ENCODE measurements at places on chromosomes 2 and 18.

DNA sequence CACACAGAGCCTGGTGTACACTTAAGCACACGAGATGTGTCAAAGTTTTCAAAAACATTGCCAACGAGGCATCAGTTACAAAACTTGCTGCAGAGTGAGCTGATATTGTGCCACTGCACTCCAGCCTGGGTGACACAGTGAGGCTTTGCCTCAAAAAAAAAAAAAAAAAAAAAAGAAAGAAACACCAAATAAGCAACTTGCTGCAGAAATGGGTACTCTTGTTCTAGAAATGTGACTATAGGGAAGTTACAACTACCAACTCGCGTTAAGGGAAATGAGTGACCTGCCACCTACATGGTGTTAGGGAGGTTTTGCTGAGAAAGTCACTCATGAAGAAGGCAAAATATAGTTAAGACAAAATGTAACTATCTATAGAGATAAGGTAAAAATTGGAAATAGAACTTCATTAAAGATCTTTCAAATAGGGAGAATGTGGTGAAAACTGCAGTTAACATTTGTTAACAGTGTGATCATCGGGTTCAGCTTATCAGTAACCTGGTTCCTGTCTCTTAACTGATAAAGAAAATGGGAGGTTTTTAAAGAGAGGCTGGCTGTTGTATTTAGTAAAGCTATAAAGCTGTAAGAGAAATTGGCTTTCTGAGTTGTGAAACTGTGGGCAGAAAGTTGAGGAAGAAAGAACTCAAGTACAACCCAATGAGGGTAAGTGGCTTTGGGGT is at the start of gene IL1RL1:
Gene IL1RL1, plus strand, starts transcription at position 600 of the 677 bp plus-strand sequence. CDS start 26,702 bp downstream, outside the sequence.
- DNase-seq, result no peak

GRCh38 chr2:171723716-171724683 is 36.7 kb downstream of the DYNC1I2 start:
- no peak for DNase-seq

DNA sequence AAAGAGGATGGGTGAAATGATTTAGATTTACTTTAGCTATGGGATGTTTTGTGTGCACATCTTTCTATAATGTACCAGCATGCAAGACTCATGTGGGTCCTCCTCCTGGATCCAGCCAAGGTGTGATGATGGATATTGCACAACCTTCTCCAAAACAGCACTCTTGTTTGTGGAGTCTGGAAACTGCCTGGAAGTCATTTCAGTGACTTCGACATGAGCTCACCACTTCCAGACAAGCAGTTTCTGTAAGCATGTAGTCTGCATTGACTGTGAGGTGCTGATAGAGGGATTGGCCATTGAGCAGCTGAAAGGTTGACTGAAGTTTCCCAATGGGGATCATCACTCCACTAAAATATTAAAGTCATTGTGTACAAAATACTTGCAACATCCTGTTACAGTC is 154.0 kb downstream of the TRIB2 start:
- no peak for DNase-seq

DNA sequence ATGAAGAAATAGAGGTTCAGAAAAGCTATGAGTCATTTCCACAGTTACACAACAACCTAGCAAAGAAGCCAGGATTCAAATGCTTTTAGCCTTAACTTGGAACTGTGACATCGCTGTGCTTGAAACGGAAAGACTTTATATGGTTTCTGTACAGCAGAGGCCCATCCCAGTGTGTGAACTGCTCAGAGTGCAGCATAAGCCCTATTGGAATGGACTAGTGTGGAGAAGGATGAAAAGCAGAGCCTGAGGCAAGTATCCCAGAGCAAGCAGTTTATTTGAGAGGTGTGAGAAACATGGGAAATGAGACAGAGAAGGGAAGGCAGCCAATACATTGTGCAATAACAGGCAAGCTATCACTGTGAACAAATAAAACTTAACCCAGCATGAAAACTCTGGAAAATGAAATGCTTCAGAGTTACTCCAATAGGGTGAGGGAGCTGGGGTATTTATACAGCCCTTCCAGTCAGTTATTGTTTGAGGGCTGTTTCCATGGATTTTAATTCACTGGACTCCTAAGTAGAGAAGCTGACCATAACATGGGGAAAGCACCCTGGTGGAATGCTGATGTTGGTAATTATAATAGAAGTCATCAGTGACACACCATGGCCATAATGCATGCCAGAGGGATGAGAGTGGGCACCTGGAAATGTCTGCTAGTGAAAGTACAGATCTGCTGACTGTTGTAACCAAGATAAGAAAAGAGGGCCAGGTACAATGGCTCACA is 254.0 kb upstream of the POU3F3 start:
- DNase-seq, result peak; percentile 1

DNA sequence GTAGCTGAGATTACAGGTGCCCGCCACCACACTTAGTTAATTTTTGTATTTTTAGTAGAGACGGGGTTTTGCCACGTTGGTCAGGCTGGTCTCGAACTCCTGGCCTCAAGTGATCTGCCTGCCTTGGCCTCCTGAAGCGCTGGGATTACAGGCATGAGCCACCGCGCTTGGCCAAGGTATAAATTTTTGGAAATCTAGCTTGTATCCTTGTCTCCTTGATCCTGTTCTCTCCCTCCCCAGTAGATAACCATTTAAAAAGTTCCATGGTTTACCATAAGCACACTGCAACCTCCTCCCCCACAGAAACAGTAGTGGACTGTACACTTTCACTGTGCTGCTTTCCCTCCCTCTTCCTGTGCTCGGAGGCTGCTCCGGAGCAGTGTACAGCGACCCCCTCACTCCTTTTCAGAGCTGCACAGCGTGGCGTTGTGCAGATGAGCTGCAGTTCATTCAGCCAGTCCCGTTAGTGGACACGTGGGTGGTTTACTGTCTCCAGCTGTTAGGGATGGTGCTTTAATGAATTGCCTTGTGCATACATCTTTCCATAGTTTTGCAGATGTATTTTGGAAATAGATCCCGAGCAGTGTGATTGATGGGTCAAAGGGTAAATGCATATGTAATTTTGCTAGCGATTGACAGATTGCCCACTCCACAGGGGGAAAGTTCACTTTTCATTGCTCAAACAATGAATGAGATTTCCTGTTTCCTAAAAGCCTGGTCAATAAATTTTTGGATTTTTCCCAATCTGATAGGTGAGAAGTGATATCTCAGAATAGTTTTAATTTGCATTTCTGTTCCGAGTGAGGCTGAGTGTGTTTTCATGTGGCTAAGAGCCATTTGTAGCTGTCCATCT is 14.8 kb downstream of the ASB1 start:
- no peak for DNase-seq

- DNase-seq, result no peak
These were observed 194.9 kb upstream of the KYNU start for GRCh38 chr2:142682528-142682927.

- no peak for DNase-seq
These were observed 24.0 kb upstream of the MARCO start for GRCh38 chr2:118918017-118918416.

DNA sequence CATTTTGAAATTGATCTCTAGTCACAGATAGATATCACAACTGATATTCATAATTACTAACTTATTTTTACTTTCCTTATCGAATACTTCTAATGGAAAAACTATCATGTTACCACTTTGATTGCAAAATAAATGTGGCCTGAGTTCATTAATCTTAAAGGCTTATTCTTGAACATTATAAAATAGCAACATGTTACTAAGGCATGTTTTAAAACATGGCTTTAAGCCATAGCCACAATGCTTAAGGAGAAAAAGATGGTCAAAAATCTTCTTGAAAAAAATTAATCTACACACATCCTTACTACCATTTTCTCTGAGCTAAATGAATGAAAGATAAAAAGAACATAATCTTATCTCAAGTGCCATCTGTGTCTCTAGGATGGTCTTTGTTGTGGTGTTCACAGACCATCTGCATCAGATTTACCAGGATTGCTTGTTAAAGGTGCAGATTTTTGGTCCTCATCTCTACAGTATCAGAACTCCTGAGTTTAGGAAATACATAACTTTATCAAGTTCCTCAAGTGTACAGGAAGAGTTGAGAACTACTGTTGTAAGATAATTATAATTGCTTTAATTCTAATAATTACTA is 15.3 kb downstream of the MTX2 start:
- no peak for DNase-seq

DNA sequence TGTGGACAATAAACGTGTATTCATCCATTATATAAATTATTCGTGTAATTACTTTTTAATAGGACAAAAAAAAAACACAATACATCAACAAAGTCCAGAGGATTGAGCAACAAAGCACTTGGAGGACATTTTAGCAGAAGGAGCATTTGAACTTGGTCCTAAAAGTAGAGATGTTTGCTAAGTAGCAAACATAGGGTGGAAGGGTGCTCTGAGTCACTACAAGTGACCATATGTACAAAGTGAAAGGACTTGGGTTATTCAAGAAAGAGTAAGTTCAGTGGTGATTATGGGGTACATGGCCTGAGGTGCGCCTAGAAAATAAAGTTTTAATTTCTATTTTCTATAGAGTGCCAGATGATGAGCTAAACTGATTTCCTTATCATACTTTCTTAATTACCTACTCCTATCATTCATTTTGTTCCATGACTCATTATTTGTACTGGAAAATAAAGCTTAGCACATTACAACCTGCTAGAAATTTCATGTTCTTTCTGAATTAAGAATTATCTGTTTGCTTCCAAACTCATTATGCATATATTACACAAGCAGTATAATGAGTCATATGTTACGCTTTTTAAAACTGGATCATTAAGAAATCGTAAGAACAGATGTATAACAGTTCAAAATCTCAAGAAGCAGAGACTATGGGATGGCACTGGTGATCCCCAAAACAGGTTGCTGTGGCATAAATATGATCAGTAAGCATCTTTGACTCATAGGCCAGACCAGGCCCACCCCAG is 13.1 kb upstream of the PPP1R1C start:
- no peak for DNase-seq

GRCh38 chr2:237701859-237702390 is 74.5 kb downstream of the LRRFIP1 start:
- no peak for DNase-seq

DNA sequence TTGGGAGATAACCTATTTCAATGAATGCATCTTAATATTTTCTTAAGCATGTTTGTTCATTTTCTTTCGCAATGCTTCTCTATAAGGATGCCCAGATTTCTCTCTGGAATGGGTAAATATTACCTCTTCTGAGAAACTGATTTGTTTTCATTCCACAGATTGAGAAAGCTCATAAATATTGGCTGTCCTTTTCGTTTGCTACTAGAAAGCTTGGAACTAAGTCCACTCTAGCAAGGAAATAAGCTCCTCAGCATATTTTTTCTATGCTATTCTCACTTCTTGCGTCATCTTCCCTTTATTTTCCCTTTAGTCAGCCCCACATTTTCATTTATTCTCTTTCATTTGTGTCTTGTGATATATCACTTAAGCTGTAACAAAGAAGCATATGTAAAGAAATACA is 76.3 kb downstream of the ANTXR1 start:
- no peak for DNase-seq

DNA sequence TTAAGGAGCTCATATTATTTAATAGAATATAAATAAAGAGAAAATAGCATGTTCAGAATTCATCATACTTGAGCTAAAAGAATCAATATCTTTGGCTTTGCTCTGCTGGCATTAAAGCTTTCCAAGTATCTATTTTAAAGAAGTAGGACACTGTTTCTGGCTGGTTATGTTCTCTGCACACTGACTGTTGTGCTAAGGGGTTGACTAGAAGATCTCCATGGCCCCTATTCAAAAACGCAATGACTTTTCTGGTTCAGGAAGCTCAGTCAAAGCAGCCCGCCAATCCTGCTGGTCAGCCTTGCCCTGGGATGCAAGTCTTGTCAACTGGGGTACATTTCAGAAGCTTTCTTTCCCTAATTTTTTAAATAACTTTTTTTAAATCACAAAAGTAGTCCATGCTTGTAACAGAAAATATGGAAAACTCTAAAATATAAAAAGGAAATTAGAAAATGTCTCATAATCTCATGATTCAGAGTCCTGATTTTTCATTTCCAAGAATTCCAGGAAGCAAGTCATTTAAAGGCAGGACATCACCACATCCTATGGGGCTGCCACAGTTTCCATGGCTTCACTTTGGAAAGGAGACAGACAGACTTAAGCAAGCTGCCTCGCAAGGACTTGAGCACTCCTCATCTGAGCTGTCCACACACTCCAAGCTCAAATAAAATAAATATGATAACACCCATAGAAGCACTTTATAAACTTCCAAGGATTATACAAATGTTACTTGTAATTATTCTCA is 195.1 kb downstream of the TXNL1 start:
- no peak for DNase-seq

DNA sequence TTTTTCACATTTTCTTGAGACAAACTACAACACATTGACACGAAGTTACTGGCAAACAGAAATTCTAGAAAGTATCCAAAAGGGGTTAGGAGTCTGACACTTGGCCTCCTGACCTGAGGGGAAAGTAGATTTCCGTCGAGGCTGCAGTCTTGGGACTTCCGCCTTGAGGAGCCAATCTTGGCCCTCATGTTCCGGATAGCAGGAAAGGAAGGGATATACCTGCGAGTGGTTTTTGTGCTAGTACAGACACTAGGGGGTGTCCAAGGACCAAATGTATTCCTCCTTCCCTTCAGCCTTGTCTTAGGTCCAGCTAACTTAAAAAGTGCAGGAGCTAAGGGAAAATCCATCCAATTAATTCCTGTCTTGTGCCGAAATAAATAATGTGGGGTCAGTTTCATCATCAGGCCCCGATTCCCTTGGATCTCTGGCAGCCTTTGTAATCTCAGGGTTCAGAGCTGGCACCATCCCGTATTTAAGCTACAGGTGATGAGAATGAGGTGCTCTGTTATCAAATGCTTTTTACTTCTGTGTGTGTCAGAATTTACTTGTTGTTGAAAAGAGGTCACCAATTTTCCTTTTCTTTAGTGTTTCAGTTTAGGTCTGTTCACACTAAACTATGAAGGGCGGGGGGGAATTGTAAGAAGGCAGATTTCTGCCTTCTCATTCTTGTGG is 330.2 kb upstream of the FANCL start:
- peak; percentile 9 for DNase-seq

GRCh38 chr2:233501198-233502076 is 65.1 kb downstream of the USP40 start:
- no peak for DNase-seq

GRCh38 chr2:232348936-232349335 is 29.6 kb upstream of the ALPP start:
- peak; percentile 62 for DNase-seq

DNA sequence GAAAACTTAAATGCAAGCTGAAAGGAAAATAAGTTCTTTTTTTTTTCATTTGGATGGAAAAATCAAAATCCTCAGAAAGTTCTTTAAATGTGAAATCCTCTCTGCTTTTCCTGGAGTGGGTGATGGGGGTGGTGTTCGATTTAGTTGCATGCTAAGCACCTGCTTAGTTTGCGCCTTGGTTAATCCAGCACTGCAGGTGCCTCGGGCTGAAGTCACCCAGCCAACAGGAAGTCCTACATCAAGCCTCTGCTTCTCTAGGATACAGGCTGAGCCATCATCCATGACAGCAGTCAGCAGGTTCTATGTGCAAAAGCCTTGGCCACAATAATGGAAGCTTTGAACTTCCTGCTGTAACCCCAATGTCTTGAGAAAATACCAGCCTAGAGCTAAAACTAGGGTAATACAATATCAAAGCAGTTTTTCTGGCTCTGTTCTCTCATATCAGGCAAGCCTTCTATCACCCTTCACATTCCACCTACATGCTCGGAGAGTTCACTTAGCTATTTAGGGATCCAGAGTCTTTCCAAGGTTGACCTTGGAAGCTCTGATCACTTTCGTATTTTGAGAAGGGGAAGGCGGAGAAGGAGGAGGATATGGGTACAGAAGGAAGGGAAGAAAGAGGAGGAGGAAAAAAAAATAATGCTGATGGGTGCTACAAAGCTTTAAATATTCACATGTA is 116.1 kb upstream of the LRRTM1 start:
- DNase-seq, result no peak

- no peak for DNase-seq
These were observed 10.5 kb downstream of the FAM110C start for GRCh38 chr2:35852-36251.

All from NCI-H226 (cell line).